ENCODE measurements at places on chromosomes 4 and X. TPM values are rescaled to one million over a fixed set of nuclear protein-coding genes. Genes with fewer than 3 reads are reported as not detected.

CFP gene
- total RNA-seq = 0.81 TPM

PWWP3B gene
- not detected for total RNA-seq

SPATA4 gene
- 0.09 TPM for total RNA-seq

TCP11X2 gene
- total RNA-seq = not detected

ZNF185 gene
- total RNA-seq = 27.8 TPM

CPZ gene
- not detected for total RNA-seq

TIMP1 gene
- 361 TPM for total RNA-seq

DIPK2B gene
- 9.1 TPM for total RNA-seq

TCP11X1 gene
- not detected for total RNA-seq

ELF4 gene
- 12.2 TPM for total RNA-seq

EDNRA gene
- 5.0 TPM for total RNA-seq

PCDH7 gene
- 22.9 TPM for total RNA-seq

TMSB15C gene
- 3.6 TPM for total RNA-seq

GLRA3 gene
- not detected for total RNA-seq

MAGEA12 gene
- total RNA-seq = not detected

PRKG2 gene
- total RNA-seq = 0.09 TPM

HTN1 gene
- total RNA-seq = not detected

CORIN gene
- total RNA-seq = 1.9 TPM
